Type B pancreatic cell (in vitro differentiated cells): ENCODE measurements at places on chromosomes 4 and X.

DNA sequence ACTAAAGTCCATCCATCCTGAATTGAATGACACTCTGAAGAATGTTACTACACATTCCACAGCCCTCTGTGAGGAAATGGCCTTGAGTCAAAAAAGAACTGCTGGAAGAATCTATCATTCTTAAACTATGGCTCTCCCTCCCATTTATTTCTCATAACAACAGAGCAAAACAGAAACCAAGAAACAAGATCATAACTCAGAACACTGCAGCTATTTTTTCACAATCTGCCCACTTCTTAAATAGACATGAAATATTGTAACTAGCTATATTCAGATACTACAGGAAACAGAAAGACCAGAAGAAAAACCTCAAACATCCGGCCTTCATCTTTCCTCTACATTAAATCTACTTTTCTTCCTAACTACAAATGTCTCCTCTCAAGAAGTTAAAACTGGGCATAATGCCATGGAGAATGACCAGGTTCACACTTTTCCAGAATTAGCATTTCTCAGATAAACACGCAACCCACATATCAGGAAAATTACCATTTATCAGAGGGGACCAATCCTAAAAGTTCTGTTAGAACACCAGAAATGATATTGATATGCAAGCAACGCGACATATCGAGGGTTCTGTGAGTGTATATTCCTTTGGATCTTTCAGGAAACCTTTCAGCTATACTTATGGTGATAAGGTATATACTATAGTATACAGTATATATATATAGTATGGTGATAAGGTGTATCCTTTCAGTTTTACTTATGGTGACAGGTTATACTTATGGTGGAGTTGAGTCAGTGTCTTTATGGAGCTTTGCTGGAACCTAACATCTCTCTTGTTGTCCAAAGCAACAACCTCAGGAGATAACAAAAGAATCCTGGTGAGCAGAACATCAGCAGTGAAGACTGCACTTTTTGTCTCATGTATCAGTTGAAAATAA lies 60.4 kb upstream of the IRF2 start:
- DNase-seq, result no peak

GRCh38 chrX:29671421-29671820 lies 543.9 kb upstream of the MAGEB2 start:
- DNase-seq, result no peak

GRCh38 chr4:180160195-180160983 lies 2082.8 kb upstream of the TENM3 start:
- no peak for DNase-seq

DNA sequence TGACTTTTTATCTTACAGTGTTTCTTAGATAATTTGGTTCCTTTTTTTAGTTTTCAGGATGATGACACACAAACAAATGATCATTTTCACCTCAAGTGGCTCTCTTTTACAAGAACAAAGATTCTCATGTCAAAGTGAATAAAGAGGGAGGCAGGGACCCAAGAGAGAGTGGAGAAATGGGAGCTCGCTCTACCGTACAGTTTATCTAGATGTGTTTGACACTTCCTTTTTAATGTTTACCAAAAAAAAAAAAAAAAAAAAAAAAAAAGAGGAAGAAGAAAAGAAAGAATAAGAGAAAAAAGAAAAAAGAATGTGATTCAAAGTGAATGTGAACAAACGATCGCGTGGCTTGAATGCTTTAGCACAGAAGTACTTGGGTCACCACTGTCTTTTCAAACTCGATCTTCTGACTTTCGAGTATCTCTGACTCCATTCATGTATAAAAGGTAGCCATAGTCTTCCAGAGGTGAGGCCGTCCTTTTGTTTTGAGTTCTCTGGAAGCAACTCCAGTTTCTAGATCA lies 75.6 kb upstream of the GRXCR1 start:
- DNase-seq, result no peak

DNA sequence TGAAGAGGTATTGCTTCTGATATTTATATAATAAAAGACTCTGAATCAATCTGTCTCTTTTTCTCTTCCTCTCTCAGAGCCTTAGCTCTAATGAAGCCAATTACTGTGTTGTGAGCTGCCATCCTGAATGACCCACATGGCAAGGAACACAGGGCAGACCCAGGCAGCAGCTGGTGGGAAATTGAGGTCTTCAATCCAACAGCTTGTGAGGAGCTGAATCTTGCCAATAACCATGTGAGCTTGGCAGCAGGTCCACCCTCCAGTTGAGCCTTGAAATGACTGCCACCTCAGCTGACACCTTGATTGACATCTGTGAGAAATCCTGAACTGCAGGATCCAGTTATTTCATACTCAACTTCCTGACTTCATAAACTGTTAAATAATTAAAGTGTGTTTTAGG lies 149.4 kb downstream of the NDST4 start:
- no peak for DNase-seq

DNA sequence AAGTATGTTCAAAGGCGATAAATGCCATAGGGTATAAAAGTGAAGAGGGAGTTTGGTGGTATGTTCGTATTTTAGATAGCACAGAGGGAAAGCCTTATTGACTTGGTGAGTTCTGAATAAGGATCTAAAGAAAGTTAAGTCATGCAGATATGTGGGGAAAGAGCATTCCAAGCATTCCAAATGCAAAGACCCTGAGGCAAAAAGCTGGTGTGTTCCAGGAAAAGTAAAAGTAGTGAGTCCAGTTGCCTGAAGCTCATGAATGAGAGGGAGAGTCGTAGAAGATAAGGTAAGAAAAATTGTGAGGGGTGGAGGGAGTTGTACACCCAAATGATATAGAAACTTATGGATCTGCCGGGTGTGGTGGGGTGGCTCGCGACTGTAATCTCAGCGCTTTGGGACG lies 426.7 kb downstream of the RPA4 start:
- no peak for DNase-seq

- no peak for DNase-seq
Measured at GRCh38 chr4:581181-581580, 5.1 kb upstream of the TMEM271 start.

GRCh38 chrX:149372866-149373265 lies 132.2 kb downstream of the IDS start:
- no peak for DNase-seq

- no peak for DNase-seq
Measured at GRCh38 chrX:1215123-1215823, 2.8 kb upstream of the CRLF2 start.

- no peak for DNase-seq
Measured at GRCh38 chr4:125666635-125667034, 351.9 kb downstream of the FAT4 start.

DNA sequence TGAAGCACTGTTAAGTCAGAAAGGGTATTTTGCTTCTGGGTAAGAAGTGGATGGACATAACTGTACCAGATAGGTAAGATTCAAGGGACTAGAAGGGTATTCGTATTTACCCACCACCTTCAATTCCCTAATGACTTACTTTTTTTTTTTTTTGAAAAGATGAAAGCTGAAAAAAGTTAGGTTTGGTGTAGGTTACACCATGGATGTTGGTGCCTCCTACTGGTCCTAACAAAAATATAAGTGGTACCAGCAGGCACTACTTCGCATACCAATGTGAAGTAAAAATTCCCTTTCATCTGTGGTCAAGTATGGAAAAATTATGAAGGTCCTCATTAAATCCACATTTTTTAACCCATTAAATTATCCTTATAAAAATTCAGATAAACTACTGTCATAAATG lies 7.2 kb downstream of the ANKRD17 start:
- DNase-seq, result no peak

DNA sequence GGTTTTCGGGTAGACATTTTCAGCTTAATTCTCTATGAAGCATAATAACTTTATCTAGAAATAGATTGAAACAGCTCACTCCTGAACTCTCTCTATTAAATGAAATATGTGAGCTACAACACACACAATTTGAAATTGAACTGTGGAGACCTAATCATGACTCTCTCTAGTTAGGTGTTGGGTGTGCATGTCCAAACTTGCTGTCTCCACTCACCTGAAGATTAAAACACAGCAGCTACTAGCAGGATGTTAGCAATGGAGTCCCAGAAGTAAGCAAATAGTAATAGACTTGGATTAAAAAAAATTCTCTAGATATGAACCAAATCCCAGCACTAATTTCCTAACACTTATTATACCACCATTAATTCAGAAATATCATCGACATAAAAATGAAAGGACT lies 173.1 kb downstream of the FSTL5 start:
- DNase-seq, result no peak

- DNase-seq, result no peak
Measured at GRCh38 chrX:144494074-144494473, 610.2 kb downstream of the UBE2NL start.

- DNase-seq, result no peak
Measured at GRCh38 chrX:68930542-68931317, 101.9 kb downstream of the EFNB1 start.

GRCh38 chr4:83075311-83076095 lies 39.0 kb downstream of the PLAC8 start:
- DNase-seq, result no peak

- no peak for DNase-seq
Measured at GRCh38 chrX:53287493-53288138, 6.2 kb upstream of the IQSEC2 start.

DNA sequence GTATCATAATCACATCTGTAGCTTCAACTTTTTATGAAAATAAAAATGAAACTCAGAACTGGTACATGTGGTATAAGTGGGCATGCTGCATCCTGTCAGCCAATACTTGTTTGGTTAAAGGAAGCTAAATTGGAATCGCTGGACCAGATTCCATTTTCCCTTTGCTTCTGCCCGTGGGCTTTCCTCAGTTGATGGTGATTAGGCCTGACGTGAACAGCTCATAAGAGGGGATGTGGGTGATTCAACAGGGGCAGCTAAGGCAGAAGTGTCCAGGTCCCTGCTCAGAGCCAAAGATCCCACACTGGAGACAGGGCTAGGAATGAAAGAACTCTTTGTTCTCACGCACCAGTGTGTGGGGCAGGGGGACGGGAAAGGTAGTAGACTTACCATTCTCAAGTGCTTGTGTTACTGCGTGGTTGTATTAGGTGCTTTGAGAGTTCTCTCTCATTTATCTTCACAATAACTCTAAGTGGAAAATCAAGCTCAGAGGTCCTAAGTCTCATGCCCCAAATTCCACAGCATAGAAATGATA lies 63.2 kb upstream of the GUCY1A1 start:
- no peak for DNase-seq

DNA sequence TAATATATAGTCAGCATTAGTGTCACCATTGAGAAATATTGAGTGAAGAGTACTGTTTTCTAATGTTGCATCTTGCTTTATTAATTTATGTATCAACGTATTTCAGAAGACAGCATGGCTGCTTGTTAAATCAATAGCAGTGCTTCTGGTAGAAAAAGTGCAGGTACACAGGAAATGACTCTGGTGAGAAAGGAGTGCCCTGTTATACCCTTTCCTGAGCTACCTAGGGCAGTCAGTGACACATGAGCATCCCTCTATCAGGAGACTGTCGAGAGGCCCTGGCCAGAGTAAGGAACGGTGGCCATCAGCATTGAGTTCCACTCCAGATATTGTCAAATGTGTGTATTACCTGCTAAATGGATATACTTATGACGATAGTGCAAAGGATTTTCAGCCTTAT lies 42.1 kb downstream of the SCML1 start:
- no peak for DNase-seq

DNA sequence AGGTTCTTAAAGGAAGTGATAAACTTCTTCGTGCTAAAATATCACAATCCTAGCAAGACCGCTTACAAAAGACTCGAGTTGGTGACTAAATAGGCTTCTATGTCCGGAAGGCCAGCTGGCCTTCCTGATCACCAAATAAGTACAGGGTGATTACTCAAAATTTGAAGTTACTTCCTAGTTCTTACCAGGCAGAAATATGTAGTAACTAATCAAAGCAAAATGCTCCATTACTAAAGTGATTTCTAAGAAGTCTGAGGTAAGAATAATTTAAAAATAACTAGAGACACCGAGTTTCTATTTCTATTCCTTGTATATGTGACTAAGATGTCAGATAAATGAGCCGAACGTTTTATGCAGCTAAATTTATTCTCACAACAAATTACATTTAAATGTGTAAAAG lies 62.2 kb downstream of the NSUN7 start:
- no peak for DNase-seq

DNA sequence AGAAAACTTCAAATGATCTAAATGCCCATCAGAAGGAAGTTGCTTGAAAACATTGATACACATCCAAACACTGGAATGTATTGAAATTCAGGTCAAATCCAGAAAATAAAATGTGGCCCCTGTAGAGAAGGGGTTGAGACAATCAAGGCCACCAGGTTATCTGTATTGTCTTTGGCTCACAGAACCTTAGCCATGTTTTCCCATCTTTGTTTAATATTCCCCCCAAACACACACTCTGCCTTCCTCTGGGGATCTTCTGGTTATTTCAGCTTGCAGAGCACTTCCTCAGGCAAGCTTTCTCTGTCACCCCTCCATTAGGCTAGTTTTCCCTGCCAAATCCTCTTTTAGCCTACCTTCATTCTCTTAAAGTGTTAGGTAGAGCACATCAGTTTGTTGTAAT lies 30.5 kb downstream of the PAGE2 start:
- no peak for DNase-seq

GRCh38 chr4:155546451-155546850 lies 120.2 kb upstream of the GUCY1A1 start:
- DNase-seq, result no peak

DNA sequence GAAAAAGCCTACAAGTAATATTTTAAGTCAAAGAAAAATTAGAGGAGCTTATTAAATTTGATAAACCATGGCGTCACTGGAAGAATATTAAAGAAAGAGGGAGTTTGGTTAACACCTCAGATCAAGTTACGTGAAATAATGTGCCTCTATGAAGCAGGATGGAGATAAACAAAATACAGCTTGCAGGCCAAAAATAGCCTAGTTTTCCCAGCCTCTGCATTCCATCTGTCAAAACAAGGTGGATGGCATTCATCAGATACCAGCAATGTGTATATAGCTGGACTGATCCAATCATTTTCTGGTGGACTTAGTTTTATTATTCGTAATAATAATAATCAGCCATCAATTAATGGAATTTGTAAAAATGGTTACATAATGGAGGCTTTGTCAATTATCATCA lies 230.7 kb downstream of the NR3C2 start:
- no peak for DNase-seq

DNA sequence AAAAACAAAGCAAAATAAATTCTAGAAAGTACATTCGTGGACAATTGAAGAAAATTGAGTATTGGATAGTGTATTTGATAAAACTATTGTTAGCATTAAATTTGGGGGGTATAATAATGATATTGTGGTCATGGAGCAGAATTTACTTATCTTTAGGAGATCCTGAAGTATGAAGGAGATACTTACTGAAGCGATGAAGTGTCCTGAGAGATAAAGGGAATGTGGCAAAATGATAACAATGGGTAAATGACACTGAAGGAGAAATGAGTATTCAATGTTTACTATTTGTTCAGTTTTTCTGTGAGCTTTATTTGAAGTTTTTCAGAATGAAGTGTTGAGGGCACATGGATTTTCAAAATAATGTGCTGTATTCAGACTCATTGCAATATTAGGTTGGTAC lies 30.0 kb upstream of the BLTP1 start:
- DNase-seq, result no peak

- no peak for DNase-seq
Measured at GRCh38 chr4:26509681-26510333, 19.5 kb upstream of the CCKAR start.
